ENCODE measurements at places on chromosomes 2 and 18.

DNA sequence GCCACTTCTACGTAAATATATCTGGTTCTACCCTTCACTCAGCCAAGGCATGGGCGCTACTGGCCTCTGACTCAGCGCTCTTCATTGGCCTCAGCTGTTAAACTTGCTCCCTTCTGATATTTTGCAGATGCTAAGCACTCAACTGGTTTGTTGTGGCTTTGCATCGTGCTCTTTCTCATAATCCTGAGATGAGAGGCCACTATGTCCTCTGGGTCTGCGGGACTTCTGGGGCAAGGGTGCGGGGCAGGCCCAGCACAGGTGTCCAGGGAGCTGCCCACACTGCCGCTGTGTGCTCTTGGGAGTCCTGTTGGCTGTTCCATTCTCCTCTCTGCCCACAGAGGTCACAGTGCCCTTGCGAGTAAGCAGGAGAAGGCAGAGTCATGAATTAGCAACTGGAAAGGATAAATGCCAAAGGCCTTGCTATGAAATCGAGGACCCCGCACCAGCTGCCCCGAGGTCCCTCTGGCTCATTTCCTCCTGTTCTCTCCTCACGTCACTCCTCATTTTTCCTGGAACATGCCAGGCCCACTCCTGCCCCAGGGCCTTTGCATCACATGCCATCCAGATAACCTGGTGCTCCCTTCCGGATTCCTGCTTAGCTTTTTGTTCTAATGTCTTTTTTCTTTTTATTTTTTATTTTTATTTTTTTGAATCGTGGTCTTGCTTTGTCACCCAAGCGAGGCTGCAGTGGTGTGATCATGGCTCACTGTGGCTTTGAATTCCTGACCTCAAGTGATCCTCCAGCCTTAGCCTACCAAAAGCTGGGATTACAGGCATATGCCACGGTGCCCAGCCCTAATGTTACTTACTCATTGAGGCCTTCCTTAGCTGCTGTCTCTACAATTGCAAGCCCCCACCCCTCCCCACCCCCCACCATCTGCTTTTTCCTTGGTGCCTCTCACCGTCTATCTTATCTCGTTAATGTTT is 34.9 kb upstream of the MAT2A start:
- no peak for DNase-seq

DNA sequence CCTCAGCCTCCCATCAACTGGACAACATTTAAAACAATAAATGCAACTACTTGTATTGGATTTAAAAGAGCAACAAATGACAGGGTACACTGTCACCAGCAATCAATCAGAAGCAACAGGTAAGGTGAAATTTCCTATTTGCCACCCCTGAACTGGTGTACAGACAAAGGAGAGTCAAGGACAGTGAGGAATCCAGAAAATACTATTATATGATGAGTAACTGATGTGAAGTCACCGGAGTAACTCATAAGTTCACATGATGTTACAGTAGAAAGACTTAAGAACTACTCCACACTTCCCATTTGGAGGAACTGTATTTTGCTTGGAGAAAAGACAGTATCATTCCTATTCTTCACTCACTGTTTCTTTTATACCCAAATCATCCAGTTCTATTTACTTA is 4.1 kb upstream of the STAT1 start:
- no peak for DNase-seq

DNA sequence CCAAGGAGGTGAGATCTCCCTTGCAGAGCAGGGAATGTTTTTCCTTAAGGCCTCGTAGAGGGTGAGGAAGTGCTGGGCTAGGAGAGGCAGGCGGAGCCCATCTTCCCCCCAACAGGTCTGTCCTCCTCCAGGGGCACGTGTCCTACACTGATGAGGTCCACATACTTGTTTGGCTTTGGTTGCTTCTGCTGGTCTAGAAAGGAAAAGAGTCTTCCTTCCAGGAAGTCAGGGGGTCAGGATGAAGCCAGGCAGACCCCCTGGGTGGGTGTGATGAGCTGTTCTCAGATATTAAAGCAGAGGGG is 6.0 kb downstream of the SH3BP4 start:
- no peak for DNase-seq

- no peak for DNase-seq
These were observed 59.7 kb downstream of the MAP4K3 start for GRCh38 chr2:39377226-39377939.

- no peak for DNase-seq
These were observed 271.8 kb downstream of the SUCLG1 start for GRCh38 chr2:84187258-84187657.

DNA sequence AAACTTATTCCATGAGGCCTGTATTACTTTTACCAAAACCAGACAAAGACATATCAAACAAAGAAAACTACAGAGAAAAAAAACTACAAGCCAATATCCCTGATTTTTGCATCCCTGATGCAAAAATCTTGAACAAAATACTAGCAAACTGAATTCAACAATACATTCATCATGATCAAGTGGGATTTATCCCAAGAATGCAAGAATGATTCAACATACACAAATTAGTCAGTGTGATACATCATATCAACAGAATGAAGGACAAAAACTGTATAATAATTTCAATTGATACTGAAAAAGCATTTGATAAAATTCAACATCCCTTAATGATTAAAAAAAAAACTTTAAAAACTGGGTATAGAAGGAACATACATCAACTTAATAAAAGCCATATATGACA is 106.8 kb downstream of the SLC39A10 start:
- no peak for DNase-seq

DNA sequence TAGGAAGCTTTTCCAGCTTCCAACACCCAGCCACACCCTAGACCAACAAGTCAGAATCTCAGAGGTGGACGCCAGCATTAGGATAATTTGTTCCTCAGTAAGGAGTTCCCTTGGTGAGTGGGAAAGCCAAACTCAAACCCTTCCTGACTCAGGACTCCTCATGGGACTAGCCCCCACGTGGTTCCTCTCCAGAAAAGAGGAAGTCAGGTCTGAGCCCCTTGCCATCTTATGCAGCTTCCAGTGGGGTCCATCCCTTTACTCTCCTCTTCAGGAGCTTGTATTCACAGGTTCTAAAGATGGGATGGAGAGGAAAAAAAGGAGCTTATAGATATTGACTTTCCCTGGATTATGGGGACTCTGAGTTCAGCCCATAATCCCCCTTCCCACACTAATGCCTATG is 14.8 kb upstream of the NOTO start:
- no peak for DNase-seq

DNA sequence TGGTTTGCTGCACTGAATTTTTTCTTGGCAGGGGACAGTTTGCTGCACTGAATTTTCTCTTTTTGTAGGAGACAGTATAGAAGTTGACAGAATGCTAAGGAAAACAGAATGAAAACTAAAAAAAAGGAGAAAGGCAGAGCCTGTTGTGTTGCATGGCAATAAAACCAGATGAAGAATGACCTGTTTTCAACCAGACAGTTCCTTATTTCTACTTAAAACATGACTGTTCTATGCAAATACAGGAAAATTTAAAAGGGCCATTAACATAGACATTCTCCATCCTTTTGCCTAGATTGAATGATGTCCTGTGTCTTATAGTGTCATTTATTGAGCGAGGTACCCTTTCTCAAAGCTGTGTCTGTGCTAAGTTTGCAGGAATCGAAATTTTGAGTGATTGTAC is 33.3 kb downstream of the ABI2 start:
- no peak for DNase-seq

GRCh38 chr2:181253438-181253837 is 203.7 kb upstream of the ITGA4 start:
- DNase-seq = no peak

GRCh38 chr2:168895771-168896170 is 5.3 kb upstream of the G6PC2 start:
- DNase-seq = no peak

GRCh38 chr2:58739033-58739432 is 497.9 kb upstream of the FANCL start:
- DNase-seq = no peak

DNA sequence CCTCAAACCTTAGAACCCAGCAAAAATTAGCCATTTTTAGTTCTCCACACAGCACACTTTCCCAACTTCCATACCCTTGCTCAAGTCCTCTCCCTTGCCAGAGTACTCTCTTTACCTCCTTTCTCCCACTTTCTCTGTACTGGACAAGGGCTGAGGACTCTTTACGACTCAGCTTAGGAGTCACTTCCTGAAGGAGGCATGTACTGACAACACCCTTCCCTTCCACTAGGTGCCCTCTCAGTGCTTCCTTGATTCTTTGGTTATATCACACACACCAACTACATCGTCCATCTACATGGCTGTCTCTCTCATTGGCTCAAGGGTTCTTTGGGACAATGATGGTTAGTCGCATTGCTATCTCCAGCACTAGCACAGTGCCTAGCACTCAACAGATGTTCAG is 5.2 kb upstream of the C18orf63 start:
- peak; percentile 26 for DNase-seq

- DNase-seq = no peak
These were observed 48.2 kb upstream of the CCDC141 start for GRCh38 chr2:179098080-179098689.

DNA sequence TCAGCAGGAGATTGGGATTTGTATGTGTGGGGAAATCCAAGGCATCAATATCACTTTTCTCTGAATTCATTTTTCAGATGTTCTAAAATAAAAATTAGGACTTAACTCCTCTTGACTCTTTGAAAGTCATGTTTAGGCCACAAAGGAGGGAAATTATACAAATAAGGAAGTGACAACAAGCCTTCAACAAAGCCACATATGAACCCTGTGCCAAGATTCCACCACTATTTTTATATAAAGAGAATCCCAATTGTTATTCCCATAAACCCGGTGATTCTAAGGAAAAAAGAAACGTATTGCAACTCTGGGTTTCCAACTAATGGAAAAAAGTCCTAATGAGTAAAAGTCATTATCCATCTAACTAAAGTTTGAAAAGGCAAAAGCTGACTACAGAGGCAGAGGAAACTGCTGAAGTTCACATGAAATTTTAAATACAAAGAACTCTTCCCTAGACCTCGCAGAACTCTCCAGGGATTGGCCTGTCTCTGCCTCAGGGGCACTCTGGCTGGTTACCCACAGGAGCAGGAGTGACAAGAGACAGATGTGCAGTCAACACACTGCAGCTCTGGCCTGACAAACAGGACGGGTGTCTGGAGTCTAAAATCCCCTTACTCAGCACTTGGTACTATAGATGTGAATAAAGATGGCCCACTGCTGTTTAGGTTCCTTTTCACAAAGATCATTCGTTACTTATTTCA is 11.5 kb downstream of the NPC1 start:
- DNase-seq = no peak

- no peak for DNase-seq
These were observed 1.8 kb downstream of the ATP8B1 start for GRCh38 chr18:57801325-57801724.

GRCh38 chr2:11949732-11950523 is 203.5 kb downstream of the LPIN1 start:
- no peak for DNase-seq

- no peak for DNase-seq
These were observed 128.5 kb downstream of the CALCRL start for GRCh38 chr2:187319441-187320108.

- DNase-seq = no peak
These were observed 509.2 kb upstream of the ID2 start for GRCh38 chr2:8172661-8173060.

GRCh38 chr2:26941486-26941885 is 29.0 kb upstream of the MAPRE3 start:
- DNase-seq = no peak

DNA sequence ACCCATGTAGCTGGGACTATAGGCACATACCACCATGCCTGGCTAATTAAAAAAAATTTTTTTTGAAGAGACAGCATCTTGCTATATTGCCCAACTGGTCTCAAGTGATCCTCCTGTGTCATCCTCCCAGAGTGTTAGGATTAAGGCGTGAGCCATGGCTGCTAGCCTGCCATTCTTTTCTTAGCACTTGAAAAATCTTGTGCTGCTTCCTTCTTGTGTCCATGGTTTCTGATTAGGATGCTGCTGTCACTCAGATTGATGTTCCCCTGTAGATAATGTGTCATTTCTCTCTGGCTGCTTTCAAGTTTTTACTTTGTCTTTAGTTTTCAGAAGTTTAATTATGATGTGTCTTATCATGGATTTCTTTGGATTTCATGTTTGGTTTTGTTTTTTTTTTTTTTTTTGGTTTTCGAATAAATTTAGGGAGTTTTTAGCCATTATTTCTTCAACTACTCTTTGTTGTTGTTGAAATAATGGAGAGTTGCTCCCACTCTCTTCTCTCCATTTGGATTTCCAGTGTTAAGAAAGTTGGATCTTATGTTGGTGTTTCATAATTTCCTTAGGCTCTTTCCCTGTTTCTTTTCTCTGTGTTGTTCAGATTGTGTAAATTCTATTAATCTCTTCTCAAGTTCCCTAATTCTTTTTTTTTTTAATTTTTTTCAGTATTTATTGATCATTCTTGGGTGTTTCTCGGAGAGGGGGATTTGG is 2.5 kb downstream of the ATP9B start:
- DNase-seq = no peak

- no peak for DNase-seq
These were observed 1.6 kb upstream of the KLF7 start for GRCh38 chr2:207167099-207167923.

- no peak for DNase-seq
These were observed 13.1 kb downstream of the DAW1 start for GRCh38 chr2:227884511-227884947.

DNA sequence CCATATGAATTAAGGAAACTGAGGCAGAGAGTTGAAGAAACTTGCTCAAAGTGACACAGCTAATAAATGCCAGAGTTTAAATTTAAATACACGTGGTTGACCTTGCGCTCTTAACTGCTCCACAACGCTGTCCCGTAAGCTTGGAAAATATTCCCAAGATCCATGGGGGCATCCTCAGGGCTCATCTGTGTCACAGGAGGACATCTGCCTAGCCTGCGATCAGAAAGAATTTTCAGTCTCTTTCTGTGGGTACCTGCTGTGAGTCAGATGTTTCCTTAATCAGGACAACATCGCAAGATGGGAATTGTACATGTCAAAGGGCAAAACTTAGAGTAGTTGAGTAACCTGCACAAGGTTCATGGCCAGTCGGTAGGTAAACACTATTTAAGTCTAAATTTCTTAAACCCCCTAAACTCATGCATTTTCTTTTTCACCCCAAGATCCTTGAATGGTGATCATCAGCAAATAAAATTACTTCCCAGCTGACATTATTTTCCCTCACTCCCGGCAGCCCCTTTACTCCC is 1.4 kb downstream of the CMPK2 start:
- no peak for DNase-seq

DNA sequence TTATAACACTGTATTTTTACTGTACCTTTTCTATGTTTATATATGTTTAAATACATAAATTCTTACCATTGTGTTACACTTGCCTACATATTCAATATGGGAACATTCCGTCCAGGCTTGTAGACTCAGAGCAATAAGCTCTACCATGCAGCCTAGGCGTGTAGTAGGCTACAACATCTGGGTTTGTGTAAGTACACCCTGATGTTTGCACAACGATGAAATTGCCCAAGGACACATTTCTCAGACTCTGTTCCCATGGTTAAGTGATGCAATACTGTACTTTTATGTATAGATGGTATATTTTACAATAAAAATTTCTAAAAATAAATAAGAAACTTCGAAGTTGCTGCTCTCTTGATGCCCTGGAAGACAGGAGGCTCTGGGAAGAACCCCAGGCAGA is 38.4 kb downstream of the YPEL5 start:
- DNase-seq = no peak

GRCh38 chr2:188551671-188552070 is 260.0 kb downstream of the GULP1 start:
- no peak for DNase-seq

GRCh38 chr2:152472481-152472887 is 137.5 kb downstream of the FMNL2 start:
- DNase-seq = no peak

Measured in NCI-H460 (cell line).